ENCODE measurements at places on chromosomes 5 and 9.

DNA sequence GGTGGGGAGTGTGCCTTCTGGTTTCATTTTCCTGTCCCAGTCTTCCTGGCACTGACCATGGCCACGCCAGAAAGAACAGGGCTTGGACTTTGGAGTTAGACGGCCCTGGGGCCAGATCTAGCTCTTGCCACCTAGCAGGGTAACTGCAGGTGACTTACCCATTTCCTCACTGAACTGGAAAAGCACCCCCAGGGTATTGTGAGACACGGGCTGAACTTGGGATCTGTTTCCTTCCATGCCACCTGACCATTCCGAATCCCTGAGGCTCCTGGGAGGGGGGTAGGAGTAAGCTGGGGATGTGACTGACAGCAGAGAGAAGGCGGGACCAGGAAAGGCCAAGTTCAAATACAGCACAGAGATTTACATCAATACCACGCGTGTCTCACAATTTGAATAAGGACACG lies 9.4 kb downstream of the HNRNPAB start:
- no peak for DNase-seq

GRCh38 chr5:100430268-100431195 lies 104.6 kb upstream of the FAM174A start:
- DNase-seq: peak; percentile 68

- DNase-seq: no peak
Measured at GRCh38 chr5:73818357-73818756, 192.4 kb downstream of the ARHGEF28 start.

DNA sequence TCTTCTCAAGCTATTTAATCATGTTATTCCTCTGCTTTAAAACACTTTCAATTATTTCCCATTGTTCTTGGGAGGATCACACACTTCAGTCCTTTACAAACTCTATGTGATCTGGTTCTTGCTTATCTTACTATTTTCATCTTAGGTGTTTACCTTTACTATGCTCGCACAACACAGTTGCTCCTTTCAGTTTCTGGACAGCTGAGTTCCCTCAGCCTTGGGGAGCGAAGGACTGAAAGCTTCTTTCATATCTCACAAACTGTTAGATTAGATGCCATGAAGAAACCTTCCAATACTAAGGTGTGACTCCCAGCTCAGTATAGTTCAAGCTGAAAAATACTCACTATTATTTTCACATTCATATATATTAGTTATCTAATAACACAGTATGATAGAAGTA lies 117.9 kb downstream of the CDC42SE2 start:
- DNase-seq: no peak

DNA sequence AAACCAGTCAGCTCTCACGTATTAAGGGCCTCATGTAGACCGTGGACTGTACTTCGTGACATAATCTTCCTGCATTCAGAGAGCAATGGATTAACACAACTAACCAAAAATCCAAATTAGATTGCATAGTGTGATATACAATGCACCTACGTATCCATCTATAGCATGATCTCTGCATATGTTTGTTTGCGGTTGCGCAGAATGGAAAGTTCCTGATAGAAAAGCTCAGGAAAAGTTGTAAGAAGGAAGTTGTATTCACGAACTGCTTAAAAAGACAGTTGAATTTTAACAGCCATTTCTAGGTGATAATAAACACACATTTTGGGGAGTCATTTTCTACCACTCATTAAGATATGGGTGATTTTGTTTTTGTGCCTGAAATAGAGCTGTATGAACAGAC lies 869.0 kb downstream of the TLE4 start:
- DNase-seq: peak; percentile 47

GRCh38 chr9:93288341-93288740 lies 104.4 kb downstream of the WNK2 start:
- DNase-seq: peak; percentile 67

- DNase-seq: peak; percentile 73
Measured at GRCh38 chr5:154756868-154757813, 2.0 kb downstream of the LARP1 start.

- no peak for DNase-seq
Measured at GRCh38 chr5:169474226-169474625, 109.3 kb upstream of the SPDL1 start.

DNA sequence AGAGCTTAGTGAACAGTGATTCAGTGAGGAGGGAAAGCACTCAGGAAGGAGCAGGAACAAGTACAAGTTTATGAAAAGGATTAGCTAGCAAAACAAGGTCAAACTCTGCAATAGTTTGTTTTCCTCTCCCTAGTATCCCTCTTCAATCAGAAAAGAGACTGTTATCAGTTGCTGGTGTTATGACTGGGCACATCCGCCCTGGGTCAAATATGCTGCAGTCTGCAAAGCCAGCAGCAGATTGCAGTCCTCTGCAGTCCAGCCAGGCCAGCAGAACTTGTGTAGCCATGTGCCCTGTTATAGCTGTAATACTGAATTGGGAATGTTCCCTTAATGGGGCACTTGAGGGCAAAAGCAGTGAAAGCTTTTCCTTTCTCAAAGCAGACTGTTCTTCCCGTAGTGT lies 12.0 kb downstream of the PCDHAC2 start:
- no peak for DNase-seq

- DNase-seq: no peak
Measured at GRCh38 chr5:60299944-60300343, 400.0 kb downstream of the DEPDC1B start.

- DNase-seq: peak; percentile 74
Measured at GRCh38 chr5:32589942-32590869, 4.8 kb downstream of the SUB1 start.

DNA sequence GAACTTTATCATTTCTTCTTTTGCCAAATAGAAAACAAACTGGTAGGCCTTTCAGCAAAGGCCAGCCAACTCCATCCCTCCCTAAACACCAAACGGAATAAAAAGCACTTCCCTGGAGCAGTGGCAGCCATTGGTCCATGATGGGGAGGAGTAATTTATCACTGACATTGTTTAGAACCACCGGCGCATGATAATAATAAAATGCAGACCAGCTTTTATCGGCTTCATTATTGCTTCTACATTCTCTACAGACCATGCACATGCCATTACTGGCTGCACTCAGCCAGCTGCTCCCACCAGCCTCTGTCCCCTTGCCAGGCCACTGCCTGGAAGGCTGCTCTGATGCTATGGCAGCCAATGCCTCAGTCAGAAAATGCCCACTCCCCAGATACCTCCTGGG lies 45.9 kb downstream of the ABCA1 start:
- DNase-seq: no peak

- no peak for DNase-seq
Measured at GRCh38 chr9:110123341-110124095, 84.4 kb downstream of the C9orf152 start.

DNA sequence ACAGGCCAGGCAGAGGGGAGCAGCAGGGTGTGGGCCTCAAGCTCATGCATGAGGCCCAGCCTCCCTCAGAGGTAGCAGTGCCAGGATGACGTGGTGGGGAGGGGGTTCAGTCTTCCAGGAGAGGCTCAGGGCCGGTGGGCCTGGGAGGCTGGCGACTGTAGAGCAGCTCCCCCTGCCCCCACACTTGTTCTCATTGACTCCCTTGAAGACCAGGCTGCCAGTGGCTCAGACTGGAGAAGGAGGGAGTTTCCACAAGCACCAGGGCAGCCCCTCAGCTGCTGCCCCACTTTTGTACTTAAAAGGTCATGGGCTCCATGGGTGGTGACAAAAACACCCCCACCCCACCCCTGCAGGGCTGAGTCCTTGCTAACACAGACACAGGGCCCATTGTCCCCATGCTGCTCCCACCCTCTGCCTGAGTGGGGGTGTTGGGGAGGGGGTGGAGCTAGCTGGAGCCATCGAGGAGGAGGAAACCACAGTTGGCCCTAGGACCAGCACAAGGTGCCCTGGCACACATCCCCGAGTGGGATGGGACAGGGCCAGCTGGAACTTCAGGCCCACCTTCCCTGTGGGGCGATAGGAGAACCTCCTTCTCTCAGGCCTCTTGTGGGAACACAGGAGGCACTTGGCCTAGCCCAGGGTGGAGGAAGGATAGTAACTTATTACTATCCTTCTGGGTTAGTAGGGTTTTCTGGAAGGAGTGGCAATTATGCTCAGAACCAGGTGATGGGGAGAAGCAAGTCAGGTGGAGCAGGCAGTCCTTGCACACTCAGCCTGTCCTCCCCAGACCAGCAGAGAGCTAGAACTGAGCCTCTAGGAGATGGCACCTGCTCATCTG lies 10.7 kb downstream of the PDLIM4 start:
- DNase-seq: no peak

DNA sequence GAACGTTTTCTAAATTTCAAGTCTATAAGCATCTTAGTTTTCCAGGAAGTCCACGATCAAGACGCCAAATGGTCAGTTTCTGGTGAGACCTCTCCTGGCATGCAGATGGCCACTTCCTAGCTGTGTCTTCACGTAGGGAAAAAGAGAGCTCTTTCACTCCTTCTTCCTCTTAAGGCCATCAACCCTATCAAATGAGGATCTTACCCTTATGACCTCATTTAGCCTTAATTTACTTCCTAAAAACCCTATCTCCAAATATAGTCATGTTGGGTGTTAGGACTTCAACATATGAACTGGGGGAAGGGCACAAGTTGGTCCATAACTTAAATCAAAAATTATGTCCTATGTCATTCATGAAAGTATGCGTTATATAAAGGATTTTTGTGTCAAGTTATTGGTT lies 229.5 kb downstream of the ARL15 start:
- DNase-seq: peak; percentile 83

GRCh38 chr5:90338712-90339372 lies 70.7 kb downstream of the CETN3 start:
- DNase-seq: no peak

DNA sequence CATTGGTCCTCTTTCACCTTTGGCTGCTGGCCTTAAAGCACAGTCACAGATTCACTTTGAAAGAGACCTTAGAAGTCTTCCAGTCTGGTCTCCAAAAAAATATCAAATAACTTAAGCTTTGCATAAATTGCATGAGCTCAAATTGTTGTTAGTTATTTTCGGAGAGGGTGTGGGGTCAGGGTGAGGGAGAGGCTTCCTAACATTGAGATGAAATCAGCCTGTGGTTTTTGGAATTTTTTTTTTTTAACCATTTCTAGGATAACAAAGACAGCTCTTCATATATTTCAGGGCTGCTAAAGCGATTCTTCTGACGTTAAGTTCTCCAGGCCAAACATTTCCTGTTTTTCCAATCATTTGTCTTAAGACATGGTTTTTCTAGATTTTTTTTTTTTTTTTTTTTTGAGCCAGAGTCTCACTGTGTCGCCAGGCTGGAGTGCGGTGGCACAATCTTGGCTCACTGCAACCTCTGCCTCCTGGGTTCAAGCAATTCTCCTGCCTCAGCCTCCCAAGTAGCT lies 4.5 kb downstream of the OCLN start:
- no peak for DNase-seq

- no peak for DNase-seq
Measured at GRCh38 chr9:108386859-108387384, 468.9 kb downstream of the ACTL7B start.

DNA sequence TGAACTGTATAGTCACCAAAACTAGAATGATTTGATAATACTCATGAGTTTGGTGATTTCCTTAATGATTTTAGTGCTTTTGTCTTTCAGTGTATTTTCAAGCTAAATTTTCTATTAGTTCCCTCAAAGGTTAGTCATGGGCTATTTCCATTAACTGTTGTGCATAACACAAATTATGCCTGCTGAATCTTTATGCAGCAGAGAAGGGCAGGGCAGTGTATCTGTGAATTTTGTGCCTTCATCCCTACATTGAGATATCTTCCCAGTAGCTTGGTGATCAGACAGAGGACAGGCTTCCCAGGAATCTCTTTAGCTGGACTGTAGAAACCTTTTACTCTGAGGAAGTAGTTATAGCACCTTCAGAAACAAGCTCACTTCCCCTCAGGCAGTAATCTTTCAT lies 1036.9 kb downstream of the EFNA5 start:
- no peak for DNase-seq

GRCh38 chr5:170760113-170760512 lies 23.4 kb upstream of the GABRP start:
- no peak for DNase-seq

DNA sequence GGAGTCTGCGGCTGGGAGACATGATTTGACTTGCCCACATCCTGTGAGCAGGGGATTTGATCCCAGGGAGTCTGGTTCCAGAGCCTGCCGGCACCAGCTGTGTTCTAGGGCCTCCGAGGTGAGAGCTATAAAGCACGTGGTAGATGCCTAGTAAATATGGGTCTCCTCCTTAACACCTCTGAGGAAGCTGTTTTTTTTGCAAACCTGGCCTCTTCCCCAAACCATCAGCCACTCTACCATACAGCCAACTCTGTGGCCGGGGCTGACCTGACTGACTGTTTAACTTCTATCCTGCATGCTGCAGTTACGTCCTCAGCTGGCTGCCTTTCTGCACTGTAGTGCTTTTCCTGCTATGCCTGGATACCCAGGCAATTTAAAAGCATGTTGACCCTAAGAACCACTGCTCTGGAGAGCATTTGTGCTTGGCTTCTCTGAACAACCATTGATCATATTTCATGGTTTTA lies 220.5 kb downstream of the SLIT3 start:
- no peak for DNase-seq

GRCh38 chr5:95723632-95724369 lies 7.3 kb upstream of the RHOBTB3 start:
- DNase-seq: peak; percentile 89

- no peak for DNase-seq
Measured at GRCh38 chr5:58114324-58114723, 345.6 kb downstream of the PLK2 start.

- DNase-seq: no peak
Measured at GRCh38 chr5:143962201-143962600, 150.2 kb downstream of the HMHB1 start.

DNA sequence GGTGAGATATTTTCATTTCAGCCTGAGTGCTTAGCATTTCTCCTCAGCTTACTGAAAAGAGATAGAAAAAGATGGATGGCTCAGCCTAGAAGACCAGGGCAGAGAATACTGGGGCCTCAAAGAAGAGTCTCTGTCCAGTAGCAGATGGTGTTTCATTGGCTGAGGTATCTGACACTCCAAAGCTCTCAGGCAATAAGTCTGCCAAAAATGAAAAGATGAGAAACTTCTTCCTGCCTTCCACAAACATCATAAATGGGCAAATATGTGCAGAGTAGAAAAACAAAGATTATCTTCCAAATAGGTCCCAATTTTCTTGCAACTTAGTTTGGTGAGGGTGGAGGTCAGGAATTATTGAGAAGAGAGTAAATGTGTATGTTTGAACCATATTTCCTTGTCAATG lies 87.4 kb upstream of the ICE1 start:
- no peak for DNase-seq

- no peak for DNase-seq
Measured at GRCh38 chr9:133543772-133544467, 9.4 kb downstream of the ADAMTSL2 start.

DNA sequence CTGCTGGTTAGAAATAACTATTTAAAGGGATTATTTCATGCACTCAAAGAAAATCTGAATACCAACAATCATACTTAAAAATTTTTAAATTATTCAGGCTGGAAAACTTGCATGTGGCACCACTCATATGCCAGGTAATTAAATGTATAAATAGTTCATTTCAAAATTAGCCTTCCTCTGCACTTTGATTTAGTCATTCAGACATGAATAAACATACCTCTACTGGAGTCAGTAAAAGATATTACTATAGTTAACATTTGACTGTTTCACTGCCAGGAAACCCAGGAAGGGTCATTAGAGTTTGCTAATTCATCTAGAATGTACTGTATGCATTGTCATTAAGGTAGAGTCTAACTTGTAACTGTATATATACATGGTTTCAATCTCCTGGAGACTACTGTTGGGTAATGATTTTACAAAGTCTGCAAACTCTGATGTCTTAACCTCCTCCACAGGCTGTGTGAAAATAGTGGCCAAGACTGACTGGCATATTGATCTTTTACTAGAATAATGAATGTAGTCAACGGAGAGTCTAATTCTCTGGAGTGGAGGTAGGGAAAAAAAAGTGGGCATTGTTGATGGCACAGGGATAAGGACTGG lies 43.7 kb downstream of the TEX10 start:
- DNase-seq: no peak

GRCh38 chr5:124452412-124452811 lies 294.0 kb downstream of the ZNF608 start:
- DNase-seq: no peak
